ENCODE measurements at places on chromosomes 7 and 10. TPM values are rescaled to one million over a fixed set of nuclear protein-coding genes. Genes with fewer than 3 reads are reported as not detected.

- DNase-seq: no peak
These were observed 7.8 kb downstream of the ZNF713 start for GRCh38 chr7:55895021-55895420.

DNA sequence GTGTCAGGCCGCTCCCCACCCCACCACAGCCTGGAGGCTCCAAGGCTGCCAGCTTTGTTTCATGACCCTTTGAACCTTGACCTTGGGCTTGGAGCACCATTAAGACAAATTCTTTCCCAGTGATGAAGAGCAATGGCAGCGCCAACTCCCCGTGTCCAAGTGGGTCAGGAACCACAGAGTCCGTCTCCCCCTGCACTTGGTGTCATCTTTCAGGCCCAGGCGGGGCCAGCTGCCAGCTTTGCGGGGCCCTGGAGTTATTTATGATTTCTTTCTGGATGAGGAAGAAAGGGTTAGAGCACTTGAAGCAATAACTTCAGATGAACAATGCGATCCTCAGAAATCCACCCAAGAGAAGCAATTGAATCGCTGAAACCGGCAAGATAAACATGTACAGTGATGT lies 110.8 kb downstream of the MYL10 start:
- no peak for DNase-seq

DNA sequence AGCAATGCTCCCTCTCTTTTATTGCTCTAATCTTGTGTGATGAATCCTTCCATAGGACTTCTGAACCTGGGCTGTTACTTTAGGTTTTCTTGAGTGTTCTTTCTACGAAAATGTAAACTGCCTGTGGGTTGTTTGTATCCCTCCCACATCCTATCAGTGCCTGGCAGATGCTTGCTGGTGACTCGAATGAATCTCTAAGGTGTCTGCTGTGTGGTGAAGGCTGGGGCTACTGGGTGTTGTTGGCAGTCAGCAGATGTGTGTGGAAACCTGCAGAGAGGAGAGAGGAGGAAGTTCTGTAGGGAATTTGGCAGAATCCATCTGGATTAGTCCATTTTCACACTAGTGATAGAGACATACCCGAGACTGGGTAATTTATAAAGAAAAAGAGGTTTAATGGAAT lies 639.4 kb downstream of the CALN1 start:
- DNase-seq: no peak

DNA sequence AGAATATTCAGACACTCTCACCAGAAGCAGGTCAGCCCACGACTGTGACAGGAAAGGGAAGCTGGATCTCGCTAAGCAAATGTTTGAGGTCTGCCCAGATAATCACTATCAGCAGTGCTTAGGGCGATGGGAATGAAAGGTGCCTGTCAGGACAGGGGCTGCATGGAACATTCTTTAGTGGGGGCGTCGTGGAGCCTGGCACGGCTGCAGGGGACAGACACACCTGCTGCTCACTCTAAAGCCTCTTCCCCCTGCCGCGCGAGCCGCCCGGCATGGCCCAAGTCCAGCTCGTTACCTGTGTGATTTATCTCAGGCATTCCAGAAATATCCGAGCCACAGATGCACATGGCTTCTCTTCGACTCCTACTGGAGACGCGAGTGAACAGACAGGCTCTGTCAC lies 235.5 kb downstream of the GLRX3 start:
- no peak for DNase-seq

GRCh38 chr10:86635402-86635801 lies 18.9 kb upstream of the OPN4 start:
- DNase-seq: no peak

- no peak for DNase-seq
These were observed 11.6 kb upstream of the CCDC6 start for GRCh38 chr10:59917922-59918321.

- no peak for DNase-seq
These were observed 393.4 kb upstream of the NFE2L3 start for GRCh38 chr7:25758559-25758958.

- no peak for DNase-seq
These were observed 25.3 kb upstream of the SMIM30 start for GRCh38 chr7:113143486-113144257.

GRCh38 chr10:47261121-47261520 lies 38.9 kb upstream of the GDF10 start:
- DNase-seq: peak; percentile 63

DNA sequence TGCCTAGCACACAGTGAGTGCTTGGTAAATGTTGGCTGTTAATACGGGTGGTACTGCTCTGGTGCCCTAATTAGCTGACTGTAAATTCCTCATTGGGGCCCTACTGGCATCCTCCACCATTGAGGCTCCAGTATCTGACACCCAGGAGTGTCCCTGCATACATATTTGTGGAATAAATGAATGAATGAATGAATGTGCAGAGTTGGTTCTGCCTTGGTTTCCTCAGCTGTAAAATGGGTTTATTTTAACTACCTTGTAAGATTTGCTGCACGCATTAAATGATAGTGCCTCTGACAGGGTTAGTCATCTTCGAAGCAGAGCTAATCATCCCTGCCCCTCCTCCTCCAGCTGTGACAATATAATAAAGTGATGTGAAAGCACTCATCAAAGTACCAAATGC lies 45.8 kb downstream of the ALDH18A1 start:
- DNase-seq: no peak

- no peak for DNase-seq
These were observed 52.6 kb downstream of the RASGEF1A start for GRCh38 chr10:43214071-43214955.

- no peak for DNase-seq
These were observed 383.8 kb upstream of the ZMIZ1 start for GRCh38 chr10:78684947-78685346.

DNA sequence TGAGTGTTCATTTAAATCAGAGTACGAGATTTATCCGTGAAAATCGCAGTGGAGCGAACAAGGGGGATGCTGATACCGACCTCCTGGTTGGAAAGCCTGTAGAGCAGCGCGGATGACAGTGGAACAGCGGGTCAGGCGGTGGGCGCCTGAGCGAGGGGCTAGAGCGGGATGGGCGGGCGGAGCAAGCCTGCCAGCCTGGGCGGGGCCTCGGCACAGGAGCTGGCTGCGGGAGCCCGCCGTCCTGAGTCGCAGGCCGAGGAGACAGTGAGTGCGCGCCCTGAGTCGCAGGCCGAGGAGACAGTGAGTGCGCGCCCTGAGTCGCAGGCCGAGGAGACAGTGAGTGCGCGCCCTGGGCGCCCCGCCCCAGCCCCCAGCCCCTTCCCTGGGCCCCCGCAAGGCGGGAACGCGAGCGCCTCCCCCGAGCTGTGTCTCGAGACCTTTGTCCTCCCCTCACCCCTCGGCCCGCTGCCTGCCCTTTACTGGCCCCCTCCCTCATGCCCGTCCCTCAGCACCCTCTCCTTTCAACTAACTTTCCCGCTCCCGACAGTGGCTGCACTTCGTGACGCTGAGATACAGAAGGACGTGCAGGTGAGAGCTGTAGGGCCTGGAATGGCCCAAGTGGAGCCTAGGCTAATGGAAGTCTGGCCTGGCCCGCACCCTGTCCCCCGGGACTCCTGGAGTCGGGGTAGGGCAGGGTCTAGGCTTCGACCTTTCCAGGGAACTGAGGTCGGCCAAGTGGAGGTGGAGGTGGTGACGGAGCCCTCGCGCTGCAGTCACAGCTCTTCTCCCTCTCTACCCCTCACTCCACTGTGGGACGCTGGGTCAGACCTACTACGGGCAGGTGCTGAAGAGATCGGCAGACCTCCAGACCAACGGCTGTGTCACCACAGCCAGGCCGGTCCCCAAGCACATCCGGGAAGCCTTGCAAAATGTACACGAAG lies at the start of gene AS3MT:
Gene AS3MT (plus strand): TSS at position 213 of the 941 bp plus-strand sequence. CDS start 123 bp downstream, at position 336.
- DNase-seq: peak; percentile 26

GRCh38 chr10:49512121-49512809 lies 26.7 kb downstream of the ERCC6 start:
- DNase-seq: no peak

- no peak for DNase-seq
These were observed 454.1 kb downstream of the PARD3 start for GRCh38 chr10:34360984-34361383.

DNA sequence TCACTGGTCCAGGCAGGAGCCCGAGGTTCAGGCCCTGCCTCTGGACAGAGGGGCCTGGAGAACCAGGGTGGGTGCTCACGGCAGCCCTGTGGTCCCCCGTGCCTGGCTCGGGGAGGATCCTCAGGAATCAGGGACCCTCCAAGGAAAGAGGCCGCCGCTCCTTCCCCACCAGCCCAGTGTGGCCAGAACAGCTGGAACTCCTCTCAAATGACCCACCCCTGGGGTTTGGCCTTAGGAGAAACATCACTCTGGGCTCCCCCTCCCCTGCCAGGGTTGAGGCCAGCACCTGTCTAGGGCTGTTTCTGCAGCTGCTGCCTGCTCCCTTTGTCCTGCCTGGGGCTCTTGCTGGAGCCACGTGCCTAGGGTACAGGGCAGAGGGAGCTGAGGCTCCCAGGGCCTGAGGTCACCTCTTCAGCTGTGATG lies 161.0 kb downstream of the RNF216 start:
- no peak for DNase-seq

- no peak for DNase-seq
These were observed 1130.9 kb upstream of the CELF2 start for GRCh38 chr10:9886772-9887171.

DNA sequence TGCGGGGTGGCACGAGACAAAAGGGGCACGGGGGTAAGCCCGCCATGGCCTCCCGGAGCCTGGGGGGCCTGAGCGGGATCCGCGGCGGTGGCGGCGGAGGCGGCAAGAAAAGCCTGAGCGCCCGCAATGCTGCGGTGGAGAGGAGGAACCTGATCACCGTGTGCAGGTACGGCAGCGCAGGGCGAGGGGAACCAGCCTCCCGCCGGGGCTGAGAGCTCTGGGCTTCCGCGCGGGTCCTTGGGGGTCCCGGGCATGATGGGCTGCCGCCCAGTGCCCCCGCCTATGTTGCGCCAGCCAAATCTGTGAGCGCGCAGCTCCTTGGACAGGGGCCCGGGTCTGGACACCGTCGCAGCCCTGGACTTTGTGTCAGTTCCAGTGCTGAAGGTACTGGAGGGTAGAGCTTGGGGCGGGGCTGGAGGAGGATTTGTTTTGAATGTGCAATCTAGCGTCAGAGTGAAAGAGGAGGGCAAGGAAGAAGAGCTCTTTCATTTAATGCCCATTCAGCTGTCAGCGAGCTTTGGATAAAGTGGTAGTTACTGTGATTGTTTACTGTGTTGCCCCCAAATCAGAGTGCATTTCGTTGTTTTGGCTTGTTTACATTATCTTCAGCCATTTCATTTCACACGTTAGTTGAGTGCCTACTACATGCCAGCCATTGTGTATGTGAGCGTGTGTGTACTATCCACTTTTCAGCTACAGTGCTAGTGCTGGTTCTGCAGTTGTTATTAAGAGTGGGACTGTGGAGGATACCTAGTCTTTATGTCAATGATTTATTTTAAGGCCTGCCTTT lies 777 bp downstream of the RUNDC3B start:
- DNase-seq: peak; percentile 35

- no peak for DNase-seq
These were observed 234.0 kb upstream of the PITRM1 start for GRCh38 chr10:3406556-3406955.

GRCh38 chr7:48376263-48376662 lies 205.0 kb downstream of the ABCA13 start:
- DNase-seq: no peak

- no peak for DNase-seq
These were observed 45.6 kb upstream of the PIP4K2A start for GRCh38 chr10:22760025-22760424.

GRCh38 chr10:53754596-53755250 lies 982.1 kb upstream of the MBL2 start:
- DNase-seq: no peak

GRCh38 chr10:22252224-22252800 lies 34.5 kb upstream of the EBLN1 start:
- peak; percentile 77 for DNase-seq

DNA sequence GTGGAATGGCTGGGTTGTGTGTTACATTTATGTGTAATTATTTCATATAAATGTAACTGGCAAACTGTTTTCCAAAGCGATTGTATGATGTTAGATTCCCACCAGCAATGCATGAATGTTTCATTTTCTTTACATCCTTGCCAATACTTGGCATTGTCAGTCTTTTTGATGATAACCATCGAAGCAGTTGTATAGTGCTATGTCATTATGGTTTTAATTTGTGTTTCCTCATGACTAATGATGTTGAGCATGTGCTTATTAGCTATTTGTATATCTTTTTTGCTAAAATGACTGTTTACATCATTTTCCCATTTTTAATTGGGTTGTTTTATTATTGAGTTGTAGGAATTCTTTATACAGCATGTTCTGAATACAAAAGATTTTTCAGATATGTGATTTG lies 22.3 kb downstream of the AHCYL2 start:
- DNase-seq: no peak

- DNase-seq: no peak
These were observed 181.7 kb downstream of the PTEN start for GRCh38 chr10:88045096-88045495.

DNA sequence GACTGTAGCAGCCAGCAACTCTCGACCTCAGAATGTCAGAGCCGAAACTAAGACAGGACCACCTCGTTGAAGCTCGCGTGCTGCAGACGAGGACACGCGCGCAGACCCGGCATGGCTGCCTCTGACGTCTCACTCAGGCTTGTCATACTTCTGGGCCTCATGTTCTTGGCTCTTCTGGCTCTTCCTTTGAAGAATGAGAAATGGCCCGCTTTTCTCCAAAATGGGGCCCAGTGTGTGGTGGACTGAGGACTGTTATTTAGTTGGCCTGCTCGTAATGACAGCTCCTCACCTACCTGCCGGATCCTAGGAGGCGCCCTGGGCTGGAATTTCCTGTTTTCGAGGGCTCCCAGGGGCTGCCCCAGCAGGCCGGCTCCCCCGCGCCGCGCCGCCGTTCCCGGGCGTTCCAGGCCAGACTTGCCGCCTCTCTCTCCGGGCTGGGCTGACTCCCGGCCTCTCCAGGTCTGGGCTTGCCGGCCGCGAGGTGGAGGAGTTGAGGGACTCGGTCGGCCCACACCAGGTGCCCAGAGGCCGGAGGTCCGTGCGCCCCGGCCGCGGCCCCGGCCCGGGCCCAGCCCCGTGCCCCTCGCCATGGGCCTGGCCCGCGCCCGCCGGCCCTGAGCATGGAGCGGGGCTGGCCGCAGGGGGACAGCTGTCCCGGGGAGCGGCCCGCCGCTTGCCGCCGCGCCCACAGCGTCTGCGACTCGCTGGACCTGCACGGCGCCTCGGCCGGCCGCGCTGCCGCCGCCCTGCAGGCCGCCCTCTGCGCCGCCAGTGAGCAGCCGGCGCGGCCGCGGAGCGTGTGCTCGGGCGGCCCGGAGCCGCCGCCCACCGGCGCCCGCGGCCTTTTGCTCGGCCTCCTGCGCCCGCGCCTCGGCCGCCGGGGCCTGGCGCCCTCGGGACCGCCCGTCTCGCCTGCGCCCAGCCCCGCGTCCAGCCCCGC lies 28.1 kb downstream of the AGAP3 start:
- DNase-seq: no peak

The MBLAC1 gene
- 3.4 TPM for total RNA-seq

The GSTO2 gene
- 2.3 TPM for total RNA-seq

The HNRNPH3 gene
- 144 TPM for total RNA-seq

The LBX1 gene
- total RNA-seq: not detected

The CYP51A1 gene
- 72.3 TPM for total RNA-seq

The MUC3A gene
- total RNA-seq: 0.29 TPM

The GOLGA7B gene
- total RNA-seq: 0.86 TPM

The RPEL1 gene
- 0.10 TPM for total RNA-seq

The PDK4 gene
- not detected for total RNA-seq

The SPDYE11 gene
- total RNA-seq: not detected

The PKD2L1 gene
- not detected for total RNA-seq

Measured in activated CD4-positive, alpha-beta memory T cell treated with anti-CD3 and anti-CD28 coated beads for 36 hours (primary cell).